Stimulated activated CD4-positive, alpha-beta T cell treated with anti-CD3 and anti-CD28 coated beads, Interleukin-4, amount 100 ng/mL, for 48 hours (primary cell): ENCODE measurements at places on chromosomes 2 and 18.

DNA sequence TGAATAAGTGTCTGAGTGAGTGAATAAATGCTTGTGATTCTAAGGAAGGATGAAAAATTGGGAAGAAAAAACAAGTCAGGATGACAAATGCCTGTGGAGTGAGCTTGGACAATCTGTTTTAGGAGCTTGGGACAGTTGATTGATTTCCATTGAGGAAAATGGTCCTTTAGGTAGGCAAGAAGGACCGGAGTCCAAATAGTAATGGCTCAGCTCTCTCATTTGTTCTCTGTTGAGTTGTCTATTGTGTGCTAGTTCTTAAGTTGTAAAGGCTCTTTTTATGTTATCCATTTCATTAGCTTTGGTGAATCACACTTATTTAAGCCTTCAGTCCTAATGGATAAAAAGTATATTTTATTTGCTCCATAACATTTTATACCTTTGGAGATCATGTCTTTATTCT lies 31.9 kb downstream of the FAM171B start:
- DNase-seq: no peak

- DNase-seq: no peak
Observed at GRCh38 chr2:158726911-158727592, 68.1 kb upstream of the DAPL1 start.

DNA sequence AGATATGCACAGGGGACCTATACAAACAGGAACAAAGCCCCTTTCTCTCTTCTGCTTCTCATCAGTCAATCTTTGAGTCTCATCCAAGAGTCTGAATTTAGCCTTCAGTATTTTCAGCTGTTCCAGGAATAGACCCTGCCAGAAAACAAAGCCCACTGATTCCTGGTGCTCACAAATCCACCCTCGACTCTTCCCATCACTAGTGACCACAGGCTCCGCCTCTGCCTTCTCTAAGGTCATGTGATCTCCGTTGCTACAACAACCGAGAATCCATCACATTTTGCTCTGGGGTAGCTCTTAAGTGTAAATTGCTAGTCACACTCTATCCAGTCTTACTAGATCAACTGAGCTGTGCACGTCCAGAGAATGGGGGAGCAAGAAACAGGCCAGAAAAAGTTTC lies 46.4 kb upstream of the SPTBN1 start:
- DNase-seq: no peak

GRCh38 chr2:79083597-79084251 lies 4.1 kb downstream of the REG1B start:
- DNase-seq: no peak

DNA sequence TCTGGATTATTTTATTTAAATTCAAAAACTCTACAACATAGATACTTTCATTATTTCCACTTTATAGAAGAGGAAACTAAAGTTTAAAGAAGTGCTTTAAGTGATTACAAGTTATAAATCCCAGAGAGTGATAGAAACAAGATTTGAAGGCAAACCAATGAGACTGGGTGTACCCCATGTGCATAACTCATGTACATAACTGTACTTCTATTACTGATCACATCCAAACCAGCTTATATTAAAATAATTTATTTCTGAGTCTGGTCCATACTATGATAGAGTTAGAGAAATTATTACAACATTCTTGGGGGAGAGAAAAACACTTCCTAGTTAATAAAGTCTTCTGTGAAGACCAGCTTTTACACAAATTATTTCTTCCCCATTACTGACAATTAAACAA lies 221.4 kb downstream of the EXOC6B start:
- DNase-seq: no peak

DNA sequence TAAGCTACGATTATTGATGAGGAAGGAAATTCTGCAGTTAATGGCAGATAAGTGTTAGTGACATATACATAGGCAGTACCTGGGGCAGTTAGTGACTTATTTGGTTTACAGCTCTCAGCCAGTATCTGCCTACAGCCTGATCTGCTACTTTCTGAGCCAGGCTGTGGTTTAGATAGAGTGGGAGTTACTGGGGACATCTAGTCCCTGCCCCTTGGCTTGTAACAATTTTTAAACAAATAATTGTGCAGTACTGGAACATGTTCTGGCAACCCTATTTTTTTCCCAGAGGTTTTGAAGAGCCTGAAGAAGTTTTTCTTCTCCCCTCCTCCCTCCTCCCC lies 2.3 kb downstream of the KIF5C start:
- no peak for DNase-seq

DNA sequence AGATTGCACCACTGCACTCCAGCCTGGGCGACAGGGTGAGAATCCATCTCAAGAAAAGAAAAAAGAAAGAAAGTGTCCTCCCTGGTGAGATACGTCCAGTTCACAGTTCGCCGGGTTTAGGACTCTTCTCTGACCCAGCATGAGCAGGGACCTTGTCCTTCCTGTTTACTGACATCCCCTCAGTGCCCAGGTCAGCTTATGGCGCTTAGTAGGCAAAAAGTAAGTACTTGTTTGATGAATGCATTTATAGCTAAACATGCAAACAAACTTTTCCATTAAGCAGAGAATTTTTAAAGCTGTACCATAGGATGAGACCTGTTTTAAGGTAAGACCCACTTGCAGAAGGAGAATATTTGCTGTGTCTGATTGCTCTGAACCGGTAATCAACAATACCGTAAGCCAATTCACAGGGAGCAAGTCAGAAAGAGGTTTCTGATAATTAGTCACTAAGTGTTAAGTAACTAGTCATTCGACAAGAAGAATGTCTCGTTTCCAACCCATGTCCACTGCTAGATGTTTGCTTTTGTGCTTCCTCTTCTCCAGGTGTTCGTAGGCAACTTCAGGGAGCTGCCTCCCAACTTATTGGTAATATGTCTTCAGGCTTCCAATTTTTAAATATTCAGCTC lies 40.0 kb downstream of the MOGAT1 start:
- no peak for DNase-seq

GRCh38 chr2:84717302-84717701 lies 163.6 kb downstream of the TRABD2A start:
- DNase-seq: no peak

GRCh38 chr2:85933753-85934594 lies 45.2 kb upstream of the ST3GAL5 start:
- DNase-seq: no peak

DNA sequence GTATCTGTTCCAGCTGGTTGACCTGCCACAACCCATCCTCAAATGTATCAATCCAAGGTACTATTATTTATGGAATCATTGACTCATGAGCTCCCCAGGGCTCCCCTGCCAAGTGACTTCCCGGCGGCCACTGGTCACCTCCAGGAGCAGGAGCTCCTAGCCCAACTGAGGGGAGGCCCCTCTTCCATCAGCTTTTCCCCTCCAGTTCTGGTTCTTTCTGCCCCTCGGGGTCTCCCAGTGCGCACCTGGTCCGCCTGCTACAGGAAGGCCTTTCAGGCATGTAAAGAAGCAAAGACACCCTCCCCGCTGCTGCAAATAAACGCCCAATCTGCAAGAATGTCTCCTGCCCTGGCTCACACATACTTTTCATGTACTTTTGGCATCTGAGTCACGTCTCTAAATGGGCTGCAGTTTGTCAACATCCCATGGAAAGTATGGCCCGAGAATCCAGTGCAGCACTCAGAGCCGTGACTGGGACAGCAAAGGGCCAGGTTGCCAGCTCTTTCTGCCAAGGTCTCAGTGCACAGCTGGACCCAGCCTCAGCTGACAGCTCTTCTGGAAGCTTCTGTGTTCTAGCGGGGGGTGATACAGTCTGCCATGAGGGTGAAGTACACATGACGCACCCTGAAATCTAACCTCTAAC lies 41.4 kb downstream of the KLHL29 start:
- DNase-seq: no peak

- no peak for DNase-seq
Observed at GRCh38 chr2:181658444-181658843, 1.5 kb upstream of the CERKL start.

DNA sequence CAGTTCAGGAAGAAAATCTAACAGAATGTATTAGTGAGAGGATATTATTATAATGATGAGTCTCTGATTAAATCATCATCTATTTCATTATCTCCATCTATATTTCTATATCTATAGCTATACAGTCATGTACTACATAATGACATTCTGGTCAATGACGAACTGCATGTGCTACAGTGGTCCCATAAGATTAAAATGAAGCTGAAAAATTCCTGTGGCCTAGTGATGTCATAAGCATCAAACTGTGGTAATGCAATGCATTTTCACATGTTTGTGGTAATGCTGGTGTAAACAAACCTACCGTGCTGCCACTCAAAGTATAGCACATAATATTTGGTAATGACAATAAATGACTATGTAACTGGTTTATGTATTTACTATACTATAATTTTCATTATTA lies 1127.9 kb upstream of the CHAC2 start:
- no peak for DNase-seq

DNA sequence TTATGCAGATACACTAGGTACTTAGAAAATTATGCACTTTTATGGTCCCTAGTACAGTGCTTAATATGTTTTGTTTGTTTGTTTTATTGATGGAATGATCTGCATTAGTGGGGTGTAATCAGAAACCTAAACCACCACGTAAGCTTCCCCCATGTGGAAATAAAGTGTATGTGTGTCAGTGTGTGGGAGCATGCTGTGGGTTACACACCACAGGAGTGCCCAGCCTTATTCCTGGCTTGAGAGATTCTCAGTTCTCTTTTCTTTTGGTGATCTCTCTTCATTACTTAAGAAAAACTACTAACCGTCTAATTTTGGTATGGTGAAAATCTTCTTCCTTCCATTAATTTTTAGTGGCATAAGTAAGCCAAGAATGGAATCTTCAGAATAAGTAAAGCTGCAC lies 398.6 kb downstream of the DCDC2C start:
- no peak for DNase-seq

DNA sequence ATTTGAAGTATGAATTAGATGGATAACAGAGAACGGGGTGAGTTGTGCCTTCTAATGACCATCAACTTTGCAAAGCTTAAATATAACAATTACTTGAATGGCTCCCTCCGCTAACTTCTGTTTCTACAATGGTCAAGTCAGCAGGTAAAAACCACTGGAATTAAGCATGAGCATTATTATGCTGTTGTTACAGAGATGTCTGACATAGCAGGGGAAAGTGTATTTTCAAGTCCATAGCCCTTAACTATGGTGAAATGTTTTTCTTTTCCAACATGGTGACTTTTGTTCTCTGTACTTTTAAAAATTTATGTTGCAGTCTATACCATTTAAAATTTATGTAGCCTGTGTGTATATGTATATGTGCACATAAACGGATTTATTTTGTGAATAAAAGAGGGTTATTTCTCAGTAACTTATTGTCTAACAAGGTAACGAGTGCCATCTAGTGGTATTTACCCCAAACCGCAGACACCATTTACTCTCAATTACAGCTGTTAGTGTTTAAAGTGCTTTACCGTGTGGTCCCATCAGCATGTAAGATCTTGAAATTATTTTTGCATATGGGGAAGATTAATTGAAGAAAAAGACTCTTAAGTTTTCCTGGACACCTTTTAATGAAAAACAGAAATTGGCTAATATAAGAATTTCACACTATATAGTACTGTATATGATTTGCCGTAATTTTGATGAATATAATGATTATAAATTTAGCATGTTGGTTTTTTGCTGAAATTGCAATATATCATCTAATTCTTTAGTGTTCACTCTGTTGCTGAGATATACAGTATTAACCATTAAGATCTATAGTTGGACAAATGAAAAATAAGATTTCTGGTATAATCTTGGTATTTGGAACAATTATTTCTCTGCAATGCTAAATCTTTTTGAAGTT lies 78.2 kb downstream of the UBE2E3 start:
- peak; percentile 6 for DNase-seq

- DNase-seq: no peak
Observed at GRCh38 chr18:24227977-24228666, 89.3 kb downstream of the CABYR start.

GRCh38 chr2:105487142-105488069 lies 88.6 kb upstream of the FHL2 start:
- no peak for DNase-seq

GRCh38 chr2:133266041-133266925 lies 302.0 kb downstream of the NCKAP5 start:
- no peak for DNase-seq

DNA sequence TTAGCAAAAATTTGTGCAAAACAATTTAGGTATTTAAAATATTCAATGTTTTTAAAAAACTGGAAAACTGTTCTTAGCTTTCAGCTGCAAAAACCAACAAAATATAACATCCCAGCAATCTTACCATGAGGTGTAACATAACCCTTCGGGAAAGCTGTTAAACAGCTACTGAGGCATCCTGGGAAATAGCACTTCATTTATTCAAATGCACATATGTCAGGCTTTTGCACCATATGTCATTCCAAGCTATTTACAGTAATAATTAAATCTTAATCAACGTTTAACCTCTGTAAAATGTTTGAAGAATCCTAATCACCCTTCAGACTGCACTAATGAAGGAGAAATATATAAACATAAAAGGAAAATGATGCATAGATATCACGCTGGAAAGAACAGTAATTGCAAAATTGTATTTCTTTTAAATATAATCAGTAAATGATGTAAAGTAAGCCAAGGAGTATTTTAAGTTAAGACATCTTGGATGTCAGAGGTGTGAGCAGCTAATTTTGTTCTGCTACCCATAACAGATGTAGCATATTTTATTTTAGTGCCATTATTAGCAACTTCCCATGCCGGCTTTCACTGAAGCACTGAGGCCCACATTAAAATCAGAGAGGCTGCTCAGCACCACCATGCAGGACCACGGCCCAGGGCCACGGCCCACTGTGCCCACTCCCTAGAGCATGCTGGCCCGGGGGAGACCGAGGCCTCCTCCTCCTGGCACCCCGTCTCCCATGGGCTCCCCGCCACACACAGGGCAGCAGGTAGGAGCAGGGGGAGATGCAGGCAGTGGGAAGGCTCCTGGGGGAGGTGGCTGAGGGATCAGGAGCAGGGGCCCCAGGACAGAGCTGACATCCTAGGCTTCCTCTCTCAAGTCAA lies 30.9 kb downstream of the EMX1 start:
- DNase-seq: no peak

- DNase-seq: no peak
Observed at GRCh38 chr2:74869517-74869916, 35.6 kb downstream of the HK2 start.

GRCh38 chr18:22639026-22639463 lies 221.3 kb upstream of the CTAGE1 start:
- DNase-seq: no peak

DNA sequence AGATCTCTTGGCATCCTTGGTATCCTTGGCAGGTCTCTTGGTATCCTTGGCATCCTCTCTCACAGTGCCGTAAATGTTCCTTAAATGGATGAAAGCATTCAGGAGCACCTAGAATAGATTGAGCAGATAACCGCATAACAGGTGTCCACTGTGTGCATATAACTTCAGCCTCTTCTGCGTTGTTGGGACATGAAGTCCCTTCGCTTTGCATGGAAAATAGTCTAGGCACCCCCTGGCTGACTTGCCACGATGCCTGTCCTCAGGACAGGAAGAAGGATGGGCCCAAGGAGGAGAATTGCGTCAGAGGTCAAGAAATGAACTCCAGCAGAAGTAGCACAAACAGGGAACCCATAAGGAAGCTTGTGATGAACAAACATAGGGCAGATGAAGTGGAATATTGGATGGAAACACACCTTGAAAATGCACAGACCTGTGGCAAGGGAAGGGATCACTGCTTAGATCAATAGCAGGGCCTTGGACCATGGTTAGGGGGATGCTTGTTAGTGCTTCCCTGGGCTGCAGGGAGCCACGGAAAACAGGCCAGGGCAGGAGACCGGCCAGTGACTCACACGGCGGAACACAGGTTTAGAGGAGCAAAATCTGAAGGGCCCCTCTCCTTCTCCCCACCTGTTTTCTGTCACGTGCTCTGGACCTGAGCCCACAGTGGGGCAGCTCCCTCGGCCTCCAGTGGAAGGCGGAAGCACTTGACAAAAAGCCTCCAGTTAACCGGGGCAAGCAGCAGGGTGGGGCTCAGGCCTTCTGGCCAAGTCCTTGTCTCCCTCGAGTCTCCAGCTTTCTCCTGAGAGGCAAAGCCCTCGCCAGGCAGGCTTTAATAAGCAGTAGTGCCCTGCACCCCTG lies 99.2 kb upstream of the ASAP2 start:
- no peak for DNase-seq
